ENCODE measurements at places on chromosomes 12 and 14.
A peak's percentile ranks its signal among the peaks of the same experiment; 100 is the strongest.

GRCh38 chr12:114868995-114869834 is 185.2 kb upstream of the TBX3 start:
- no peak for DNase-seq

- peak; percentile 88 for DNase-seq
Observed at GRCh38 chr12:124906606-124907261, 7.7 kb downstream of the UBC start.

DNA sequence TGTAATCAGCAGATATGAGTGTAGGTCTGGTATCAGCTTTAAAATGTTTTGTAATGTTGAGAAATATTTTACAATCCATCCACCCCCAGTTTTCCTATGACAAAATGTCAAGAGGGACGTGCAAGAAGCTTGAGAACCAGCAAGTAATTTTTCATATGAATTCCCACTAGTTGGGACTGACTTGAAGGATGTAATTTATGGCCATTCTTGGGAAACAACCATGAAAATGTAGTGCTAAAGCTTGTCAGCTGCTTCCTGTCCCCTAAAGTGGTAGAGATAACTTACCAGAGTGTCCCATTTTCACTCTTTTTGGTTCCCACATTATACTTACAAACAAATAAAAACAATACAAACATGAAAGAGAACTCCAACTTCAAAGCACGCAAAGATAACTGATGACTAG is 63.9 kb downstream of the RERG start:
- DNase-seq = no peak

DNA sequence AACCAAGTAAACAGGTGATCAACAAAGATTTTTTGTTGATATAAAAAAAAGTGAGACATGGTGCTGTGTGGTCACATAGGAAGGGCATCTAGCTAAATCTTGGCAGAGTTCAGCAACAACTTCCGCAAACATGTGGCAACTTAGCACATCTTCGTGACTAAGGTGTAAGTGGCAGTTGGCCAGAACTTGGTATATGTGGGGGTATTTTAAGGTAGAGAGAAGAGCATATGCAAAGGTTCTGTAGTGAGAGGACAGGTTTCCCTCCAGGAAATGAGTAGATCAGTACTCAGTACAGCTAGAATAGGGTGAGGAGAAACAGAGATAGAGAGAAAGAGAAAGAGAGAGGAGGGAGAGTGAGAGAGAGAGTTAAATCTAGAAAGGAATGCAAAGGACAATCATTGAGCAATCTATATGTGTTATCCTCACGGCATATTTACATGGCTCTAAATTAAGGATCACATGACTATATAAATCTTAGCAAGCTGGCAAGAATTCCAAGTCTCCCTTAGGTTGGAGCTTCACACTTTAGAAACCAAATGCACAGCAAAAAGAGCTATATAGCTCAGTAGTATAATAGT is 227.7 kb upstream of the HMGA2 start:
- DNase-seq = no peak

DNA sequence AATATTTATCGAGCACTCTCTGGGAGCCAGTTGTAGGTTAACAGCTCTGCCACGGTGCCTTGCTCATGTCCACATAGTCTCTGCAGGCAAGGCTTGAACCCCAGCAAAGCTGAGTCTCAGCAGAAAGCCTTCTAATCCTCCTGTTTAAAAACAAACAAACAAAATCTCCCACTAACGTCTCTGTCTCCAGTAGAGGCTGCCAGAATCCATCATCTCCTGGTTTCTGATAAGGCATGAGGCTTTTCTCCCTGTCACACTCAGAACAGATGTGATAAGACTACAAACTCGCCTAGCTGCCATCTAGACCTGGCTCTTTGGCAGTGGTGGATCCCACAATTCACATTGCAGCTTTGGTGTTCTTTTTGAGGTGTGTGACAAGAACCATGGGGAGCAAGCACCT is 813.2 kb downstream of the AACS start:
- DNase-seq = no peak

DNA sequence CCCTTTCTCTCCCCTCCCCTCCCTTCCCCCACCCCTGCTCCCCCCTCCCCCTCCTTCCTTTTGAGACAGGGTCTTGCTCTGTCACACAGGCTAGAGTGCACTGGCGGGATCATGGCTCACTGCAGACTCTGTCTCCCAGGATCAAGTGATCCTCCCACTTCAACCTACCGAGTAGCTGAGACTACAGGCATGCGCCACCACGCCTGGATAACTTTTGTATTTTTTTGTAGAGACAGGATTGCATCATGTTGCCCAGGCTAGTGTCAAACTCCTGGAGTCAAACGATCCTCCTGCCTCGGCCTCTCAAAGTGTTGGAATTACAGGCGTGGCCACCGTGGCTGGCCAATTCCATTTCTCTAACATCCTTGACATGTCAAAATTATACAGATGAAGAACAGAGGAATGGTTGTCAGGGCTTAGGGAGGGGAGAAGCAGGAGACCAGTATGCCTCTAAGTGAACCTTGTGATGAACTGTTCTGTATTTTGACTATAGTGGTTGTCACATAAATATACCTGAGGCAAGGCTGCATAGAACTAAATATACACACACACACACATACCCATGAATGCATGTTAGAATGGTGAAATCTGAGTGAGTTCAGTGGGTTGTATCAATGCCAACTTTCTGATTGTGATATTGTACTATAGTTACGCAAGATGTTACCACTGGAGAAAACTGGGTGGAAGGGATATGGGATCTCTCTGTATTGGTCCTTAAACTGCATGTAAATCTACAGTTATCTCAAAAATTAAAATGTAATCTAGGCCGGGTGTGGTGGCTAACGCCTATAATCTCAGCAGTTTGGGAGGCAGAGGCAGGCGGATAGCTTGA is 3.6 kb upstream of the CFAP73 start:
- DNase-seq = no peak

GRCh38 chr14:55052269-55052930 is 953 bp downstream of the MAPK1IP1L start:
- DNase-seq = no peak

DNA sequence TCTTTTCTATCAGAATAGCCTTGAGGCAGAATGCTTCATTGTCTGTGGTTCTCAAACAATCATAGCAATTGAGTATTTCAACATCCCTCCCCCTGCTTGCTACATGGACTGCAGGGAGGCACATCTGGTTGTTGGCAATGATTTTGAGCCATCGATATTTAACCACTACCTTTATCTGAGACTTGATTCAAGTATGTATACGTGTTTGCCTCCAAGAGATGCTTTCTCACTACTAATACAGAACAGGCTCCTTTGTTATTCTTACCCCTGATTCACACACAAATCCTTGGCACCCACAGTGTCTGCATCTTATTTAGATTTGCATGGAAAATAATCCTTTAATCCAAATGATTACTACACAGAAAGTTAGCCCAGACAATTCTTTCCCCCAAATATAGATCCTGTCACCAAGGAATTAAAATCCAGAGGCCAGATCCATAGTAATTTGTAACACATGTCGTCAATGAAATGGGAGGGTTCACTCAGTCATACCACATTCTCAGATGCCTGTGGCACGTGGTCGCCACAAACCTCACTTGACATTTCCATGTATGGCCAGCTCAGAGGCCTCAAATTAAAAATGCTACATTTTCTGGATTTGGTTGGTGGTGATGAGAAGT is 199.3 kb downstream of the ITPR2 start:
- DNase-seq = no peak

DNA sequence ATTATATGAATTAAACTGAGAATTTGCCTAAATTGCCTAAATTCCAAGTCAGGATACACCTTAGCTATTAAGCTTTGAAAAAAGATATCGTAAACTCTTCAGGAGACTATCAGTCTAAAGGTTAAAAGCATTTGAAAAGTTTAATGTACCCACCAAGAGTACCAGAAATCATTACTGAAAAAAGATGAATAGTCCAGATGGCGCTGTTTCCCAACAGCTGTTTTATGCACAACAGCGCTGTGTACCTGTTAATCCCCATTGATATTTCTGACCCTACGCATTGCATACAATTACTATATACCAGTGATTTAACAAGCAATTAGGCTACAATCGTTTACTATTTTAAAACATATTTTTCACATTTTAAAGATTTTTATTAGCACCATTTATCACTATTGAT is 185.0 kb downstream of the PLCZ1 start:
- no peak for DNase-seq

GRCh38 chr14:87325741-87326140 is 667.2 kb downstream of the GALC start:
- no peak for DNase-seq

DNA sequence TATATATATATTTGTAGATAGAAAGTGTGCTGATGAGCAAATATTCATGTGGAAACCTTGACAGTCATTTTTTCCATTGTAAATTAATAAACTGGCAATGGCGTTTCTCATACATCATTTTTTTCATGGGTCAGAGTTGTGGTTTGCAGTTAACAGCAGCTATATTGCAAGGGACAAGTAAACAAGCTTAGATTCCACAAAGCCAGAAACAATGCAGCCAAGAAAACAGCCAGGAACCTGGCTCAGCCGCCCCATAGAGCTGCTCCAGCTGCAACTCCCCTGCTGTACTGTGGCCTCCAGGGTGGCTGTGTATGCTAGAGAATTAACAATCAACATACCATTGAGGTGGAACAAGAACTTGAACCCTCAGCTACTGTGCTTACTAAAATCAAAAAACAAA is 298.2 kb downstream of the TMEM132D start:
- no peak for DNase-seq

DNA sequence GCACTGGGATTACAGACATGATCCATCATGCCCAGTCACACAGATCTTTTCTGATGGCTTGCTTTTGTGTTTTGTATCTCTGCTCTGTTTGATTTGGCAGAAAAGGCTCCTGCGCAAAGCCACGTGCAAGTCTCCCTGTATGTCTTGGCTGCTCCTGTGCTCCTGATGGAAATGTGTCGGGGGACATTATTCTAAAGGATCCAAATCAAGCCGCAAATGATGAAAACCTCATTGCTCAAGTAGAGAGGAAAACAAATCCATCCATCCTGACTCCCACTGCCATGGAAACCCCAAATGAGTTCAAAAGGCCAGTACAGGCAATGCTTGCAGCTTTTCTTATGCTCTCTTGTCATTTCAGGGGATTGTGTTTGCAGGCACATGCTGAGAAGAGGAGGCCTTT is 93.8 kb downstream of the NDUFA12 start:
- no peak for DNase-seq

GRCh38 chr12:4168036-4168435 is 105.5 kb upstream of the CCND2 start:
- DNase-seq = no peak

GRCh38 chr14:106530423-106531107 is 1004.2 kb downstream of the TMEM121 start:
- no peak for DNase-seq

GRCh38 chr14:29163109-29163508 is 396.5 kb downstream of the FOXG1 start:
- no peak for DNase-seq

DNA sequence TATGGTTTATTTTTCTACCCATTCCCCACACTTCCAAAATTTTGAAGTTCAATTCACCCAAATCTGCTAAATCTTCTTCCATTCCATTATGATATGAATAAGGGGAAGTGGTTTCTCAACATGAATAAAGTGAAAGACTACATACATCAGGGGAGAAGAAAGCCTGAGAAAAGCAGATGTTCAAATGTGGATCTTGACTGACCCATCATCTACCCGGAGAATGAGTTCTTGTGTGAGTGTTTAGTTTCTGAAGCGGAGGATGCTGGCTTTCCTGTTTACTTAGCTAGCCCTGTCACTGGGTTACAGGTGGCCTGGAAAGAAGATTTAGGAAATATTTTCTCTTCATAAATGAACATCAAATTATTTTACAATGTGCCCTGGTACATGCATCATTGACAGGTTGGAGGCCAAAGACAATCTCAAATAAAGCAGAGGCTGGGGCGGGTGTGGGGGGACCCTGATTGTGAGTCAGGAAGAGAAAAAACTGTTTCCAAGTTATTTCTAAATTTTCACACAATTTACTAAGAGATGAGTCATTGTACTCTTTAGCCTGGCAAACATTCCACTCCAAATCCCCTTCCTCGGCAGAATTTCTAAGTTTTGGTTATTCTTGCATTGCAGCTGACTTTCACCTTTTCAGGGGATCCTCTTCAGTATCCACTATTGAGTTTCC is 135.6 kb downstream of the SLC25A21 start:
- no peak for DNase-seq

DNA sequence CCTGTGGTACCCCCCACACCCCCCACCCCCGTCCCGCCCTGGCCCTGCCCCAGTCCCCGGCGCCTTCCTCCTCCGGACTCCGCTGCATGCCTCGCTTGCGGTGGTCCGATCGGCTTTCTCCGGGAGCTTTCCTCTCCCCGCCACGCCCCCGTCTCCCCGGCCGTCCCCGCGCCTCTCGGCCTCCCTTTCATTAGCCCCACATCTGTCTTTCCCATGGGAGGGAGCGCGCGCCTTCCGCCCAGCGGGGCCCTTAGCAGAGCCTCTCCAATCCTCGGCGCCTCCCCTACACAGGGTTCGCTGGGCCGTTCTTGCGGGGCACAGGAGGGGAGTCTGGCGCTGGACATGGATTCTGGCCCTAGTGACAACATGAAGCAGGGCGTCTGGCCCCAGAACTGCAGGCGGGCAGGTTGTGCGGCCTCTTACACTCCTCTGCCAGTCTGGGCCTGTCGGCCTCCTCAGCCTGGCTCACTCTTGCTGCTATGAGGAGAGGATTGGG is 1.5 kb upstream of the EFS start:
- no peak for DNase-seq

GRCh38 chr14:53615252-53615651 is 341.4 kb downstream of the BMP4 start:
- DNase-seq = no peak

DNA sequence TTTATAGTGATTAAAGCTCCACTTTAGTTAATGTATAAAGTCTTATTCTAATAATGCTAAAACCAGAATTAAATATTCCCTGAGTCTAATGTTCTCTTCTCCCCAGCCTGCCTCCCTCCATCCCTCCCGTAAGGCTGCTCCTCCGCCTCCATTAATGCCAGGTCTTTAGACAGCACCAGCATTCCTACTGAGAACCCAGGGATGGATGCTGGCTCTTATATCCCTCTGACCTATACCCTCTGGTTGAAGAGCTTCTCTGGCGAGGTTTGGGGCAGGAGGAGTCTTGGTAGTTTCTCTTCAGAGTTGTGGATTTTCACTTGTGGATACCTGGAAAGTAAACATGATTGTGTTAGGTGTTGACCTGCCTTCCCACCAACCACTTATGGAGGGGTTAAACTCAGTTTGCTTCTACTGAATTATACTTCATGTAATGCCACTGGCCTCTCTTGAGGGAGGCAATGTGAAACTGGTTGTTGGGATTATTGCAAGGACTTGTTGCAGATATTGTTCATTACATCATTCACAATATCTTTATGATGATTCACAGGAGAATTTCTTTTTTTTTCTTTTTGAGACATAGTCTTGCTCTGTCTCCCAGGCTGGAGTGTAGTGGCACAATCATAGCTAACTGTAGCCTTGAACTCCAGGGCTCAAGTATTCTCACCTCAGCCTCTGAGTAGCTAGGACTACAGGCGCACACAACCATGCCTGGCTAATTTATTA is 11.1 kb upstream of the SMAGP start:
- DNase-seq = no peak

- no peak for DNase-seq
Observed at GRCh38 chr12:71070416-71071128, 87.2 kb downstream of the TSPAN8 start.

GRCh38 chr14:94632305-94632590 is 20.1 kb downstream of the SERPINA3 start:
- DNase-seq = no peak

GRCh38 chr12:38501991-38502390 is 185.4 kb downstream of the ALG10B start:
- no peak for DNase-seq

- no peak for DNase-seq
Observed at GRCh38 chr12:30748147-30748546, 6.6 kb downstream of the CAPRIN2 start.

Measured in gastrocnemius medialis (tissue), 4 donors.